ENCODE measurements at places on chromosomes 2 and 18. TPM values are rescaled to one million over a fixed set of nuclear protein-coding genes. Genes with fewer than 3 reads are reported as not detected.

DNA sequence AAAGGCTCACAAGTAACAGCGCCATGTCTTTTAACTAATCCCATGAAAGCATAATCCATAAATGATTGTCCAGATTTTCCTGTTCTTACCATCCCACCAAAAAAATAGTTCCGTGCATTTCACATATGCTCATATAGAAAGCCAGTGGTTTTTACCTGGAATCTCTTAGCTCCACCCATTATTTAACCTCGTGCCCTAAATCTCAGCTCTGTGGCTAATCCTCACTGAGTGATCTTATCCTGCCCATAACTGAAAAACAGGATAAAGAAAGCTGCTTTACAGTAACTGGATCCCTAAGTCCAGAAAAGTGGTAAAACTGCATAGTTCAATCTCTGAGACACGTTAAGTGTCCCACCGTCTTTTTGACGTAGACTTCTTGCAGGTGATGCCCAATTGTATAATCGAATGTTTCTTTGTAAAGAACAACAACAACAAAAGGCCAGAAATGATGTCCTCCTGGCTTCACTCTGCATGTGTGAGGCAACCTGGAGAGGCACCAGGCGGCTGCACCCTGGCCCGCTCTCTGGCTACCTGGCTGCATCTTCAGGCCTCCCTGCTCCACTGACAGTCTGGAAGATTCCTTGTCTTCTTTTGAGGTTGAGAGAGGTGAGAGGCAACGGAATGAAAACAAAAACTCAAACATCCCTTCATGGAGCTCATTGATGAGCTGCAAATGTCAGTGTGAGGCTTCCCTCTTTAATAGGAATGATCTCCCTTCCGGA, 38.6 kb downstream of the FEZ2 start:
- no peak for DNase-seq

- DNase-seq = no peak
These were observed 19.7 kb upstream of the NYAP2 start for GRCh38 chr2:225379856-225380255.

DNA sequence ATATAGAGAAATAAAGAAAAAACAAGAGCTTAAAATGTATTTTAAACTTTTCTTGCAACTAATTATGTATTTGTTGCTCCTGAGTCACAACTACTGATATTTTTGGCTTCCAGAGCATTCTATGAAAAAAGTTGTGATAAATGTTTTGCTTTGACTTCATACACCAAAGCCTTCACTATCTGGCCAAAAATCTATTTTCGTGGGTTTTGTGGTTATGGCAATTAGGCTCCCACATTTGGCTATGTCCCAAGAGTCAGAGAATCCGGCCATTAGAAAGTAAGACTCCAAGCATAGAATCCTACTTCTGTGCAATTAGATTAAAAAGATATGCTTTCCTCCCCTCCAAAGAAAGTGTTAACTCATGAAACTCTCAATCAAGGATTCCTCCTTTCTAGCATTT, 1456.1 kb upstream of the ACVR2A start:
- no peak for DNase-seq

DNA sequence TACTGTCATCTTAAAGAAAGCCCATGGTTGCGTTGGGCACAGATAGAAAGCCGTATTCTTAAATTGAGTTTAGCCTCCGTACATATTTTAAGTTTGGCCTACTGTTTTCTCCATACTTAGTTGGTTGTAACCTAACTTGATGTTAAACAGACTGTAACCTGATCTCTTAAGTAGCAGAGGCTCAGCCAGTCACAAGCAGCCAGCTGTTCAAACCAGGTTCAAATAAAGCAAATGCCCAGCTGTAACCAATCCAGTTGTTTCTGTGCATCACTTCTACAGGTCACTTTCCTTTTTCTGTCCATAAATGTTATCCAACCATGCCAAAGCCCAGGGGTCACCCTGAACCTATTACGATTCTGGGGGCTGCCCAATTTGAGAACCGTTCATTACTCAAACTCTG, 10.0 kb upstream of the THADA start:
- no peak for DNase-seq

DNA sequence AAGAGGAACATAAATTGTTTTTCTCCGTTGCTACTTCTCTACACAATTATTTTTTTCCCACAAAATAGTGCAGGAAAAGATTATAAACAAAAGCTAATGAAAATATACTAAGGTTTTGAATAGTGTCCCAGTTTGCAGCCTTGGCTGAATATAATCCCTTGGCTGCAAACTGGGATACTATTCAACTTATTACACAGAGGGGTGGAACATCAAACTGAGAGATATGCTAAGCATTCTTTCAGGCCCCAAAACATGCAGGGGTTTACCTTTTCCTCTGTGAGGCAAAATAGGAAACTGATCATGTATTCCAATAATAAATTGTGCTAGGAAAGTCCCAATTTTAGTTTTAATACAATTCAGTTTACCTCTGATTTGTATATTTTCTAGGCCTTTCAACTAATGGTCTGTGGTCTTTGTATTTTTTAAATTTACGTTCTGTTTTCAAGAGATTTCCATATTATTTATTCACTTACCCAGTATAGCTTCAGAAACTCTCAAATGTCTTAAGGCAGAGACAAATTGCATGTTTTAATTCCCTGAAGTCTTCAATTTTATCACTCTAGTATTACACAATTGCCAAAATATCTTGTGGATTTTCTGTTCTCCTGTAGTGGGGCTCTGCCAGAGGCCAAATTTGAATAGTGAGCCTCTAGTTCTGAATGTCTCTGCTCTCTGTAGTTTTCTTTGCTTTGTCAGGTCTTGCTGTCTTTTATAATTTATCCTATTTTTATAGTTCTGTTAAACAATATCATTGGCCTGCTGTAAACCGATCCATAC, 63.9 kb downstream of the PPP1R1C start:
- no peak for DNase-seq

DNA sequence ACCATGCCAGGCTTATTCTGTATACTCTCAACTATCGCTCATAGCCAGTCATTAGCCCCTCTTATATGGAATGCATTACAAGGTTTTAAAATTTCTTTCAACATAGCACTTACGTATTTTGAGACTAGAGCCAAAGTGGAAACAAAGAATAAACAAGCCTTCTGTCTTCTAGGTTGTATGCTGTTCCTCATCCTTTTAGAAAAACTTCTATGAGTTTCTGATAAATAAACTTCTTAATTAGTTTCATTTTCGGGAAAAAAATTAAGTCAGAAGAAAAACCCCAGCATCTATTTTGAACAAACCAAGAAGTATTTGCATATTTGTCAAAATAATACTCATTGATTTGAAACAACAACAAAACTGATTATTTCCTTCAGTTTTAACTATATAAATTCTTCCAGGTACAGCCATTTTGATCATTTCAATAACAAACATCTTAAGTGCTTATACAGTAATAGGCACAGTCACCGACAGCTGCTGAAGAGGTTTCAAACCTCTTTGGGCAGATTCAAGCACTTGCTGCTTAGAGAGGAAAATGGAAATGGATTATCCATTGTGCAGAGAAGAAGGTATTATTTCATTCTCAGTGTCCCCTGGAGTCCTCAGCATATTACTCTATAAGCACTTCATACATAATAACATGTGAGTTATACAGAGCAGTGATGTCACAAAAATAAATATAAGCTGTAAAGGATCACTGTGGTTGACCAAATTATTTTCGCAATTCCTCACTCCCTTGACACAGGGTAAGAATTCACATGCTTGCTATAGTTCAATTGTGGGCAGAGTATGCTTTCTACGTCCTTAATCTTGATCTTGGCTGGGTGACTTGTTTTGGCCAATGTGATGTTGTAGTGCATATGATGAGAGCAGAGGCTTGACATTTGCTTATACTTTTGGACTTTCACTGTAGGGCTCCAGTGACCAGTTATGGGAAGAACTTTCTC, 833.8 kb downstream of the TRIB2 start:
- no peak for DNase-seq

DNA sequence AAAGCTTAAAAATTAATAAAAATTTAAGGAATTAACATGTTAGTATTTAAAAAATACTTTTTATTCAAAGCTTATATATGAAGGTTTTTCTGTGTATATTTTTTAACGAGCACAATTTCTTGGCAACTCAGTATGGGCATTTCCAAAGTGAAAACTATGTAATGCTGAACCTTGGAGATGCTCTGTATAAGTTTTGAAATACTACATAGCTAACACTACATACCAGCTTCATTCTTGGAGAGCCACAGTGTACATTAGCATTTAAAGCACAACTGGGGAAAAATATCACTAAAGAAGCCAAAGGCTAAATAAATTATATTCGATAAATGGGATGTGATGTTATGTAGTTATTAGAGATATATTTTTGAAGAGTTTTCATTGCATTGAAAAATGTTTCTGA, 446.5 kb downstream of the CCDC85A start:
- no peak for DNase-seq

Gene AQP4
- total RNA-seq = 345 TPM

Gene SPHKAP
- 0.35 TPM for total RNA-seq

Gene CELF4
- 1.2 TPM for total RNA-seq

Gene CTLA4
- total RNA-seq = 1.4 TPM

Measured in upper lobe of right lung (tissue), 1 donor.